ENCODE measurements at places on chromosomes 2 and 18.

GRCh38 chr2:135257383-135258090 is 205.4 kb downstream of the RAB3GAP1 start:
- DNase-seq = no peak

GRCh38 chr2:35035883-35036282 is 1319.7 kb upstream of the CRIM1 start:
- no peak for DNase-seq

- no peak for DNase-seq
These were observed 39.0 kb downstream of the IRS1 start for GRCh38 chr2:226760412-226761194.

DNA sequence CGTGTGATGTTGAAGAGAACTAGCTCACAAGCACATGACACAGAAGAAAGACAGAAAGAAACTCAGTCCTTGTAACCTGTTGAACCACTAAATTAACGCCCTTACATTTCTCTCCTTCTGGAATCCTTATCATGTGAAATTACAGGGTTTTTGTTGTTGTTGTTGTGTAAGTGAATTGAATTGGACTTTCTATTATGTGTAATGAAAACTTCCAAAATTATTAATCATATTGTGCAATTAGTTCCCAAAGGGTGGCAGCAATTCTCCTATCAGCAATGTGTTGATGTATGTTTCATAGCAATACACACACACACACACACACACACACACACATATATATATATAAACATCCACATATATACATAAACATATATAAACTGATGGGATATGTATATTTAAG is 402.2 kb upstream of the TCF4 start:
- DNase-seq = no peak

Measured in CD4-positive, alpha-beta T cell treated with Interleukin-2 at 100 ng/mL for 4 hours (primary cell).